ENCODE measurements at places on chromosomes 2 and 18.

- no peak for DNase-seq
These were observed 50.2 kb downstream of the EMILIN2 start for GRCh38 chr18:2896990-2897389.

GRCh38 chr18:52007105-52007504, 332.9 kb upstream of the DCC start:
- no peak for DNase-seq

GRCh38 chr2:164849506-164849905, 7.9 kb upstream of the COBLL1 start:
- DNase-seq = no peak

GRCh38 chr2:142495141-142495540, 364.3 kb upstream of the LRP1B start:
- DNase-seq = no peak

DNA sequence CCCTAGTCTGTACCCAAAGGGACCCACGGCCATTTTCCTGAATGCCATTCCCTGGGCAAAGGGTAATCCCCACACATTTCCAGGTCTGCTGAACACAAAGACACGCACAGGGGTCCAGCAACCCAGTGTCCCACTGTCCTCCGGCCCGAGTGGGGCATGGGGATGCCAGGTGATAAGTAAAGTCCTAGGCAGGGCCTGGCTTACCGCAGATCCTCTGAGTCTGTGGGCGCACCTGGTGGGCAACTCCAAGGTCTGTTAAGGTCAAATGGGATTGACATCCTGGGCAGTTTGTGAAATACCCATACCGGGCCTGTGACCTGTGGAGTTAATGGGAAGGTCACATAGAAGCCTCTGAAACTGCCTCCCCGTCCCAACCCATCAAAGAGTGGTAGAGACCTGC, 116.1 kb downstream of the EIPR1 start:
- DNase-seq = no peak

GRCh38 chr2:216012133-216012829, 1.1 kb downstream of the MREG start:
- no peak for DNase-seq

DNA sequence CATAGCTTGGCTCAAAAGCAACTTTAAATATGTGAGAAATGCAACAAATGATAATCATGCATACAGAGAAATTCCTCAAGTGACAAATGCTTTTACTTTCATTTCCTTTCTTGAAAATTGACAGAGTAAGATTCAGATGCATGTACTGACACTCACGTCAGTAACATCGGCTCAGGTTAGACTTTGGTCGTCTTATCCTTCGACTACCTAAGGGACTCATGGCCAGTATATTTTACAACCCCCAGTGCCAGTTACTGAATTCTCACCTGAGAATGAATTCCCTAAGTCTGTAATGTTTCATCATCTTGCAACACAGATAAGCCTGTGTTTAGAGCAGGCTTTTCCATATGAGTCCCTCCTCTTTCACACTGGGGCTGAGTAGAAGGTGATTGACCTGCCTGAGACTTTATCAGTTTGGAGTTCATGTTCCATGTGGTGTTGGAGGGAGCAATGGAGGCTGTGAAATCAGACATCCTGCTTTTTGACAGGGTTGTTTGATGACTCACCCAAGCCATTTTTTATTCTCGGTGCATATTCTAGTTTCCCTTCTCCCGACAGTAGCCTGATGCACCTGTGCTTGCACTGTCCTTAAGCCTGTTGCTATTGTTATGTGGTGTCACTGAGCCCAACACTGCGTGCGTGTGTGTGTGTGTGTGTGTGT, 30.5 kb upstream of the ATP8B1 start:
- DNase-seq = no peak

- no peak for DNase-seq
These were observed 250.4 kb upstream of the STON1 start for GRCh38 chr2:48279344-48280090.

DNA sequence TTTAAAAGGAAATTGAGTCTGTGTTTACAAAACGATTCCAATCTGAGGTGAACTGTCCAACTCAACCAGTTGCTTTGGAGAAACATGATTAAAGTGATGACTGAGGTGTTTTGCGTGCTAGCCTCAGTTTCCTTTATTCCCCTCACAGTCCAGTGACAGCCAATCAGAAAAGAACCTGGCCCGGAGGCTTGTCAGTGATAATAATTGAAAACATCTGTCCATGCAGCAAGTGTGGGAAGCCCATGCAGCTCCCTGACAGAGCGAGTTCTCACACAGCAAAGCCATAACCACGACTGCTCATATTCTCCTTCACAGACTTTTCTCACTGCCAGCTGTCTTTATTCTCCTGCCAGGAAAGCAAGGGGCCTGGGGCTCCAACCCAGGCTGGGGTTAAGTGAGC, 613.4 kb downstream of the ARHGAP15 start:
- DNase-seq = no peak

DNA sequence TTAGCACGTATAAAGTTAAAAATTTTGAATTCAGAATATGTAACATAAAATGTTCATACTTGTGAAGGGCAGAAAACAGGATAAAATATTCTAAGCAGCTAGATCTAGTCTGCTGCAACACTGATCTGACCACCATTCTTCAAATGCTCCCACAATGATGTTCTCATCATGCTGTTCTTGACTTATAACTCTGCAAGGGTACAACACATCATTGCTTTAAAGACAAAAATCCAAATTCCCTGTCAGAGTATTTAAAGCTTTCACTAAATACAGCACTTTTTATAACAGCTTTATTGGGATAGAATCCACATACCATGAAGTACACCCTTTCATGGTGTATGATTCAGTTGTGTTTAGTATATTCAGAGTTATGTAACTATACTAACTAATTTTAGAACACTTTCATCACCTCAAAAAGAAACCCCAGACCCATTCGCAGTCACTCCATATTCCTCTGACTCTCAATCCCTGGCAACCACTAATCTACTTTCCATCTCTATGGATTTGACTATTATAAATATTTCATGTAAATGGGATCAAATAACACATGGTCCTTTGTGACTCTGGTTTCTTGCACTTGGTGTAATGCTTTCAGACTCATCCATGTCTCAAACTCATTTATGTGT, 56.4 kb downstream of the MAP4K3 start:
- no peak for DNase-seq

GRCh38 chr2:162509288-162509968, 165.5 kb downstream of the GCA start:
- DNase-seq = no peak

- DNase-seq = no peak
These were observed 117.2 kb upstream of the KLF7 start for GRCh38 chr2:207282916-207283315.

DNA sequence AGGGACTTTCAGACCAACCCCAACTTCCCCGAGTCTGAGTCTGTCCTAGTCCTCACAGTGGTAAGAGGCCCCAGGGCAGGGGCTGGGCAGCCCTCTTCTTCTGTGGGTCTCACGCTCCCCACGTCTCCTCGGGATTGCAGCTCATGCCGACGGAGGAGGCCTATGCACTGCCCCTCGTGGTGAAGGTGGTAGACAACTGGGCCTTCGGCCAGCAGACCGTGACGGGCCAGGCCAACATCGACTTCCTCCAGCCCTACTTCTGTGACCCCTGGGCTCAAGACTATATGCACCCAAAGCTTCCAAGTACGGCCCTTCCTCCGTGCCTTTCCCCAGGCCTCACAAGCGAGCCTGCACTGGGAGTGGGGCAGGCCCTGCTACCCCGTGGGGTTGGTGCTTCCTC, 44.3 kb downstream of the LMAN2L start:
- DNase-seq = no peak

- peak; percentile 50 for DNase-seq
These were observed 252.2 kb downstream of the KLHL29 start for GRCh38 chr2:23637011-23637778.

GRCh38 chr2:154697418-154698252, 860 bp upstream of the KCNJ3 start:
- no peak for DNase-seq

GRCh38 chr2:62369541-62370202, 136.3 kb downstream of the TMEM17 start:
- no peak for DNase-seq

DNA sequence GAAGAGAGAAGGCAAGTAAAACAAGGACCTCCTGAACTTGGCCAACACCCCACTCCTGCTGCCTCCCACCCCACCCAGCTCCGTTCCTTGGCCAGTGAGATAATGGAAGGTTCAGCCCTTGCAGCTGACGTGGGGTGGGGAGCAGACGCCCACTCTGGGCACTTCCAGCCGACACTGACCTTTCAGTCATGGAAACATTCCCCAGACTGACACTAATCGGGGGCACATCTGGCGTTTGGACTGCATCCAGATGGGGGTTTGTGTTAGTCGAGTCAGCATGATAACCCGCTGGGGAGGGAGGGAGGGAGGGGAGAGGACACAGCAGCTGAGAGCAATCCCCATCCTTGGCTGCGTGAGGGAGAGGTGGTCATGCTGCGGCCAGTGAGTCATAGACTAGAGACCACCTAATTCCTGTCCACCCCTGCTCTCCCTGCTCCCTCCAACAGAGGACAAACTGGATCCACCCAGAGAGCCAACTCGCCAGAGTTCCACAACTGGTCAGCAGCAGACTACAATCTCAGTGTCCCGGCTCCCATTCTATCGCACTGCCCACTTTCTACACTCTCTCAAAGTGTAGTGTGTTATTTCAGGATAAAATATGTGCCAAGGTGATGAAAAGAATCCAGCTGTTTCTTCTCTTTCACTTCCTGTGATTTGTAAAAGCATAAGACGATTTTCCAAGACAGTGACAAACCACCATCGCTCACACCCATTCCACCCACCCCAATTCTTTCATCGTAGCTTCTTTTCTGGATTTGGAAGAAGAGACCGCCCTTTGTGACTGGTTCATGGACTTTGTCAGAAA, 115.4 kb upstream of the PKDCC start:
- no peak for DNase-seq

- no peak for DNase-seq
These were observed 995.2 kb upstream of the CDH2 start for GRCh38 chr18:29171892-29172755.

DNA sequence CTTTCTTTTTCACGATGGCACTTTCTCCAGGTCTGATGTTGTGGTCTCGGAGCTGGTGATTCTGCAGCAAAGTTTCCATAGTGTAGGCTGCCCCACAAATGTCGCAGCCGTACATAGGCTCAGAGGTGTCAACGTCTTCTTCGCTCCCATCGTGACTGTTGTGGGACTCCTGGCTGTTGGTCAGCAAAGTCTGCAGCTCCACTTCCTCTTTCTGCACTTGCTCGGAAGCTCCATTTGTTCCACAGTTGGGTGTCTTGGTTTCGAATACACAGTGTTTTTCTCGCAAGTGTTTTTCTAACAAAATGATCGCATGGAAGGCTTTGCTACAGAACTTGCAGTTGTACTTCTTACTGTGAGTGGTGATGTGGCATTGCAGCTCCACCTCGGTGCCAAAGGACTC, 126.8 kb downstream of the ZNF521 start:
- no peak for DNase-seq

GRCh38 chr2:216257089-216257488, 115.2 kb downstream of the MARCHF4 start:
- no peak for DNase-seq

- DNase-seq = peak; percentile 5
These were observed 25.1 kb upstream of the PRLH start for GRCh38 chr2:237541243-237541642.

Measured in 8988T (cell line).